ENCODE measurements at places on chromosomes 11 and 22.
A peak's percentile ranks its signal among the peaks of the same experiment; 100 is the strongest.

DNA sequence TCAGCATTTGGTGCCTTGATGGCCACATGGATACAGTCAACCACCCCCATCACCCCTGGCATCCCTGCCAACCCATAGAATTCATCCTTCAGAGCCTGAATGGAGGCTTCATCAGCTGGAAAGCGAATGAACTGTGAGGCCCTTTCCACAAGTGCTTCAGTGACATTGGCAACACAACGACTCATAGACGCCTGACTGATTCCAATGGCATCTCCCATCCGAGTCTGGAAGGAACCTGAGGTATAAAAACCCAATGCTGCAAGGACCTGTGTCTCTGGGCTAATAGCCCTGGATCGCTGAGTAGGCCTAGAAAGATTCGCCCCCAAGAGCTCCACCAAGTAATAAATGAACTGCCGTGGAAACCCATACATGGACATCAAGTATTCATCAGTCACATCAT is 1.3 kb downstream of the HARBI1 start:
- DNase-seq: no peak

DNA sequence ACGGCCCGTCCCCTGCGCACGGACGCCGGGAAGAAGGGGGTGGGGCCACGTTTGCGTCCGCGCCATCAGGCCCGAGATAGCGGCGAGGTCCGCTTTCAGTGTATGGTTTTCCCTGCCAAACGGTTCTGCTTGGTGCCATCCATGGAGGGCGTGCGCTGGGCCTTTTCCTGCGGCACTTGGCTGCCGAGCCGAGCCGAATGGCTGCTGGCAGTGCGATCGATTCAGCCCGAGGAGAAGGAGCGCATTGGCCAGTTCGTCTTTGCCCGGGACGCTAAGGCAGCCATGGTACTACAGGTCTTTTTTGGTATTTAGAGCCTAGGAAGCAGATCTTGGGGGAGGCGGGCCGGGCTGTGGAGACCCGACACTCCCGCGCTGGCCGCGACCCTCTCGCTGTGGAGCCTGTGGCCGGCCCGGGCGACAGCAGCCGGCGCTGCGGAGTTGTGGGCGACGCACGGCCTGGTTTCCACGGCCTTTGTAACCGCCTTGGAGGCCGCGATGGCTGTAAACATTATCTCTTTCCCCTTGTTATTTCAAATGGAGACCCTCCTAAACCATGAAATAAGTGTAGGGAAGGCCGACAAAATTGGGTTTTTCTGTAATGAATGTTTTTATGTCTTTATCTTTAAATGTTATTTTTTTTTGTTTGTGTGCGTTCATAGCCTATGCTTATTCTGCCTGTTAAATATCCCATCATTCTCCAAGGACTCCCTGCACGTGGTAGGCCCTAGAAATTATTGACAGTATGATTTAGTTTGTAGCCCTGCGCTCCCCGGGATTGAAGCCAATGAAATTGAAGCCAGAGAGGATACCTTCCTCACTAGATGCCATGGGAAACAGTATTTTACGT is at the start of gene AASDHPPT:
Gene AASDHPPT (plus strand): TSS at position 54 of the 847 bp plus-strand sequence. CDS start 49 bp downstream, at position 103.
- DNase-seq: no peak

- DNase-seq: no peak
These were observed 261.4 kb upstream of the POU2AF2 start for GRCh38 chr11:110984147-110984546.

DNA sequence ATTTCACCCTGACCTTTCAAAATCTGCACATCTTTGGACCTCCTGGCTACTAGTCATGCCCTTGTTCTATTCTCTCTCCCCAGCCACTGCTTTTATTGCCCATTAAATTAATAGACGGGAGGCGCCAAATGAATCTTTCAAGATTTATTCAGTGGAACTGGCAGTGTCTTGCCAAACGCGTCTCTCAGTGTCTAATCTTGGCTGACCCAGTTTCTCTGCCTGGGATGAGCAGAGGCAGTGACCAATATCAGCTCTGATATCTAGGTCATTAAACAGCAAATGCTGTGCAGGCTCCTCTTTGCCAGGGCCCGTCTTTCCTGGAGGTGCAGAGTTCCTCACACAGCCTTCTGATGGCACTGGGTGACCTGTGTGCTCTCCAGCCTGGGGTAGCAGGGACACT is 74.0 kb downstream of the TRAF6 start:
- no peak for DNase-seq

DNA sequence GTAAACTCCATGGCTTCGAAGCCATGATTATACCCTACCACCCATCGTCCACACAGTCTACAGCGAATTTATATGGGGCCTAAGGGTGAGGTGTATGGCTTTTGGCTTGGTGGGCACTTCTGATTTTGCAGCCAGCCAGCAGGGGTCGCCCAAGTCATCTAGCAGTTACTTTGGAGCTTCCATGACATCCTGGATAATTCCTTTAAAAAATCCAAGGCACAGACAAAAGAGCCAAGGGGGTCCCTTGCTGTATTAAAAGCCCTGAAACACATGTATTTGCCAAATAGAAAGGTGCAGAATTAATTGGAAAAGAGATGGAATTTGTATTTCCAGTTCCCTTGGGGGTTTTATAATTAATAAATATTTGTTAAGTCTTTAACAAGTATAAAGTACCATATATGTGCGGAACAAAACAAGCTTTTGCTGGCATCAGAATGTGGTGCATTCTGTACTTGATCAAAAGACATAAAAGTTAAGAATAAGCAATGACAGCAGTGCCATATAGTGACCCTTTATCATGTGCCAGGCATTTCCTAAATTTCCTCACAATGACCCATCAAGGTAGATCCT is 132.8 kb upstream of the PITPNB start:
- peak; percentile 19 for DNase-seq

DNA sequence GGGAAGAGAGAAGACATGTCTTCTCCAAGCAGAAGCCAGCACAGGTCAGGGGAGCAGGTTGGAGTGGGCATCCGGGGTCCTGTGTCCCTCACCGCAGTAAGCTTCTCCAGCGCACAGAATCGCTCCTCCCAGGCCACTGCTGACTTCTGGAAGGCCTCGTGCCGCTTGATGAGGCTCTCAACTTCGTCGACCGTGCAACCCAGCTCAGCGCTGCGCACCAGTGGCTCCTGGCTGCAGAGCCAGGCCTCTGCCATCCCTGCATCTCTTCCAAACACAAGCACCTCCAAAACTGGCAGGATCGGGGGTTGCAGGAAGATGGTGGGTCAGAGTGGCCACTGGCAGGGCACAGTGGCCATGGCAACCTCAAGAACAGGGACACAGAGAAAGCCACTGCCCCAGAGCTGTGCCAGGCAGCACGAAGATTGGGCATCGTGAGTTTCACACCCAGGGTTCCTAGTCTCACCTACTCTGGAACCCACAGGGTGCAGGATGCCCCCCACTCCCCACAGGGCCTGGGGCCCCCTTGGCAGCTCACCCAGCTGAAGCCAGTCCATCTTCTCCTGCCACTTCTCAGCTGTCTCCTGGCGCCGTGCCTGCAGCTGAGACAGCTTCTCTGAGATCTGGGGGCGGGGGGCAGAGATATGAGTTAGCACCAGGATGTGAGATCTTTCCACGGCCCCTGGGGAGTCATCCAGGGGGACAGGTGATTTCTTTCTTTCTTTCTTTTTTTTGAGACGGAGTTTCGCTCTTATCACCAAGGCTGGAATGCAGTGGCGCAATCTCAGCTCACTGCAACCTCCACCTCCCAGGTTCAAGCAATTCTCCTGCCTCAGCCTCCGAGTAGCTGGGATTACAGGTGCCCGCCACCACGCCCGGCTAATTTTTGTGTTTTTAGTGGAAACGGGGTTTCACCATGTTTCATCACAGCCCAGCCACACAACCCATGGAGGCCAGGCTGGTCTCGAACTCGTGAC is 11.2 kb upstream of the RBM4B start:
- DNase-seq: no peak

DNA sequence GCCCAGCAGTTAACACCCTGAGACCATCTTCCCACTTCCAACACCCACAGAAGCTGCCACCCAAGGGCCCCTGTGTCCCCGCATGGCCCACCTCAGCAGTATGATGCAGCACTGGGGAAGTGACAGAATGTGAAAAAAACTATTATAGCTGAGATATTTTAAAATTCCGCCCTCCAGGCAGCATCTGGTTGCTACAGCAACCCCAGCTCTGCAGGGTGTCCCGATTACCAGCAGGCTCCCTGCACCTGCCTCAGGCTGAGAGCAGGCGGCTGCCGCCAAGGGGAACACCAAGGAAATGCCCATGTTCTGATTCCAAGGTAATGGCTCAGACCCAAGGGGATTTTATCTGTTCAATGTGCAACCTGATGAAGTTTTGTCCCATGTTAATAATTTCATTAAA is 10.5 kb upstream of the TMEM121B start:
- DNase-seq: peak; percentile 46

- peak; percentile 14 for DNase-seq
These were observed 114.1 kb downstream of the MICAL2 start for GRCh38 chr11:12224537-12224893.

GRCh38 chr11:122294041-122294440 is 178.0 kb upstream of the BLID start:
- no peak for DNase-seq

- DNase-seq: no peak
These were observed 365.8 kb downstream of the TBC1D22A start for GRCh38 chr22:47128216-47128615.

- no peak for DNase-seq
These were observed 63.3 kb upstream of the ME3 start for GRCh38 chr11:86735451-86736290.

- no peak for DNase-seq
These were observed 89.9 kb downstream of the MTNR1B start for GRCh38 chr11:93059117-93059957.

DNA sequence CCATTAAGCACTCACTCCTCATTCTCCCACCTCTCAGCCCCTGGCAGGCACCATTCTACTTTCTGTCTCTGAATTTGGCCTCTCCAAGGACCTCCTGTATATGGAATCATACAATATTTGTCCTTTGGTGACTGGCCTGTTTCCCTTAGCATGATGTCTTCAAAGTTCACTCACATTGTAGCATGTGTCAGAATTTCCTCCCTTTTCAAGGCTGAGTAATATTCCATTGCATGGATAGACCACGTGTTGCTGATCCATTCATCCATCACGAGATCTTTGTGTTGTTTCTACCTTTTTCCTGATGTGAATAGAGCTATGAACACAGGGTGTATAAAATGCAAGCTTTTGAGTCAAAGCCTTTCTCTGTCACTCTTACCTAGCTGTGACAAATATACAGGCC is 11.6 kb downstream of the FADS2 start:
- DNase-seq: no peak

DNA sequence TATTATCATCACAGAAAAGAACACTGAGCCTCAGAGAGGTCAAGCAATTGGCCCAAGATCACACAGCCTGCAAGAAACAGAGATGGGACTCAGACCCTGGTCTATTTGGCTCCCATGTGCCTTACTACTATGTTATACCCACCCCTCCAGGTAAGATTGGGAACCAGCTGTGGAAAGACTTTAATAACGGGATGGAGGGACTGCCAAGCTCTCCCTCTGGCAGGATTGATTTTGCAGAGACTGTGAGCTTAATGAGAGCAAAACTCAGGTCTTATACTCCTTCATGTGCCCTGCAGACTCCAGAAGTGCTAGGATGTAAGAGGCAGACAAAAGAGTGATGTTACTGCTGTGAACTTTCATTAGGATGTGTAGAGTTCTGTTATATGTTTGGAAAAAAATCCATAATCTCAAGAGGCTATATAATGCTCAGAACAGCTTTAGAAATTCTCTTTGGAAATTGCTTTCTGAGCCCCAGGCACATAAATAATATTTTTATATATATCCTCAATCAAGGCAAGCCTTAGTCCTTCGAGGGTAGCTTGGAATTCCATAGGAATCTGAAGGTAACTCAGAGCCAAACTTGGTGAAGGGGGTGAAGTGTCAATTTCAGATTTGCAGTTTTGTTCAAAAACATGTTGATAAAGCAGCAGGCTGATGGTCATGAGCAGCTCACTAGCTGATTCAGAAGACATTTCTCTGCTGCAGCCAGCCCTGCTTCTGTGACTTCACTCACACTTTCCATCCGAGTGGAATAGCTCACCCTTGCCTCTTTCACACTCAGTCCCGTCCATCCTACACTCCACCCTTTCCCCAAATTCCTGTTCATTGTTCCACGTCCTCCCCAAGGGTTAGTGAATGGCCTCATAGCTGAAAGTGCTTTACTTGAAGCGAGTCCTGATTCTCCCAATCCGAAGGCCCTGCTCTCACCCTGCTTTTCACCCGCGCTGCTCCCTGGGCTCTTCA is 188.8 kb downstream of the SNX19 start:
- DNase-seq: no peak

DNA sequence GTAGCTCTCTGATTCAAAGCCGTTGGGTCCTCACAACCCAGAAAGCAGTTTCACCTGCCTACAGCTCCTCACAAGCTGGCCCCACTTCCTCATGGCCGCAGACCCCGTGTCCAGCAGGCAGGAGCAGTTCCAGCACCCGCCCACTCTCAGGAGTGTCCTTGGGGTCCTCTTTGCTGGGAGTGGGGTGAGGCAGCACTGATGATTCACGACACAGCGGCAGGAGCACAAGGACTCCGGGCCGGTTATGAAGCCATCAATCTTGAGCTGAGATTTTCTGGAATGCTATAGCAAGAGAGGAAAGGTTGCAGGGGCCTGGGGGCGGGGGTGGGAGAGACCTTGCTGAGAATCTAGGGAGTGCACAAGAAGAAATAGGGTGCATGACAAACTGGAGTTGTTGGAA is 311.2 kb downstream of the NXPE2 start:
- no peak for DNase-seq

- DNase-seq: no peak
These were observed 83.9 kb downstream of the RRAS2 start for GRCh38 chr11:14275076-14275475.

GRCh38 chr22:26614322-26614721 is 3.5 kb downstream of the CRYBB1 start:
- no peak for DNase-seq

DNA sequence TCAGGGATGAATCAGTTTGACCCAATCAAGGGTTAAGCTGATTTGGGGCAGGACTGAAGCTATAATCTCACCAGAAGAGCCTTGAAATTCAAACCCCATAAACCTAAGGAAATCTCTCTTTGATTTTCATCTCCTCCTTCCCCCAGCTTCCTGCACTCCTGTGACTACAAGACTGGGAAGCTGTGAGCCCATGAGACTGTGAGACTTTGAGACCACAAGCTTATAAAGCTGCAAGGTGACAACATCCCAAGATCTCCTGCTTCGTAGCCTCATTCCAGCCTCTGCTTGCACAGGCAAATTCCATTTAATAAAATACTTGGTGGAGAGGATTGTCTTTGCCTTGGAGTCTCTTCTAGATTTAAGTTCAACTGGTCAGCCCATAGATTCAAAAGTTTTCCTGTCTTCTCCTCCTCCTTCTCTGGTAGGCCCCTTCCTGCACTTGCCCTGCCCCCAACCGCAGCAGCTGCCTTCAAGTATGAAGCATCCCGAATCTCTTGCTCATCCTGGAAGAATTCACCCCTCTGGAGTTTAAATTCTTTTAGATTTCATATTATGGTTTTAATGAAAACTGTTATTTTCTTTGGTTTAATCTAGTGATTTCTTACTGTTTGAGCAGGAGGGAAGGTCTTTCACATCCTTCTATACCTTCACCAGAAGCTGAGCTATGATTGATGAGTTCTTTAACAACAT is 42.1 kb downstream of the PAMR1 start:
- DNase-seq: no peak

- DNase-seq: no peak
These were observed 93.9 kb upstream of the CSNK2A3 start for GRCh38 chr11:11446967-11447366.
